Stimulated activated CD8-positive, alpha-beta memory T cell treated with anti-CD3 and anti-CD28 coated beads, Interleukin-15, amount 100 ng/mL, for 4 hours (primary cell): ENCODE measurements at places on chromosomes 1 and 21.
A peak's percentile ranks its signal among the peaks of the same experiment; 100 is the strongest.

GRCh38 chr1:21254335-21254951, 35.8 kb downstream of the ECE1 start:
- DNase-seq: no peak

GRCh38 chr1:8908388-8909151, 30.1 kb upstream of the ENO1 start:
- no peak for DNase-seq

DNA sequence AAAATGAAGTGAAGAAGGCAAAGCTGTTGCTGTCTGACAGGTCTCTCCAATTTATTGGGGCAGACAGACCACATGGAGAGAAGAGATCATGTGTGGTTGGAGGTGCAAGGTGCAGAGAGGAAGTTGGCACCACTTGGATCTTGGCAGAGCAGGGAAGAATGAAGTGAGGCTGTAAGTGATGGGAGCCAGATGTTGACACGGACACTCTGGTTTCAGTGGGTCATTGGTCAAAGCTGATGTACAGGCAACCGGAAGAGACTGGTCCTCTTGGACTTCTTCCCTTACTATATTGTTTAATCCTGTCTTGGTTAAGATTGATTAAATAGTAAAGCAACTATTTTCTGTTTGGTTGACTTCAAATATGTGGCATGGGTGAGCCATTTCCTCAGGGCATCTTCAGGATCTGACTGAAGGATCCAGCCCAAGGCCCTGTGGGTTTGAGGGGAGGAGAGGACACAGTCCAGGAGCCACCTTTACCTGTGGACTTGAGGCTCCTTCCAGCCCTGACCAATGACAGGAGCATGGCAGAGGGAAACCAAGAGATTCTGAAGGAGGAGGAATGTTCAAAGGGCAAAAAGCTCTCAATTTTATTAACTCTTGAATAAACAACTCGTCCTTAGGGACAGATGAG, 49.4 kb downstream of the NENF start:
- no peak for DNase-seq

GRCh38 chr21:17513214-17514123, 626 bp downstream of the CXADR start:
- DNase-seq: no peak

GRCh38 chr1:17624611-17625233, 85.2 kb downstream of the ARHGEF10L start:
- no peak for DNase-seq

GRCh38 chr1:244897476-244898254, 33.3 kb upstream of the HNRNPU start:
- no peak for DNase-seq

DNA sequence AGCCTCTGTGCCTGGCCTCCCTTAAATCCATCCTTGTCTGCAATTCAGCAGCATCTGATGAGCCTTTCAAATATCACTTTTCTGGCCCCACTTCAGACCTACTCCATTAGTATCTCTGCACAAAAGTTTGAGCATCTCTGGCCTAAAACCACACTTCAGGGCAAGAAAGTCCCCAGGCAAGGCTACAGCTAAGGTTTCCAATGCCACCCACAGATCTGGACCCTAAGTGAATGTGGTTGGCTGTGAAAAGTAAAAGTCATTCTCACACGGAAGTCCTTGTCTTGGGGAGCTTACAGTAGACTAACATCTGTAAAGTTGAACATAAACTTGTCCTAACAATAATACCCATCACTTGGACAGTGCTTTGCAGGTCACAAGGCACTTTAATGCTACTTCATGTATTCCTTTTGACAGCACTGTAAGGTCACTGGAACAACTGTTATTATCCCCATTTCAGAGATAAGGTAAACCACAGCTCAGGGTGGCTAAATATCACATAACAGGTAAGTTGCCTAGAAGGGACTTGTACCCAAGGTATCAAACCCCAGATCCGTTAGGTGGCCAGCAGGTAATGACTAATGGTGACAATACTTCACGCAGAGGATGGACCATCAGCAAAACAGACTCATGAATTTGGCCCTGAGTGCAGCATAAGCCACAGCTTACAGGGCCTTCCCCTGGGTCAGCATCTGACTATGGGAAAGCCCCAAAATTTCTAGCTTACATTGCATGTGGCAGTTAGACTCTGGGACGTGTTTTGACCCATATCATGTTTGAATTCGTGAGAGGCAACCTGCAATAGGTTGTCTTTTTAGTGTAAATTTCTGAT, 356.0 kb downstream of the HHAT start:
- DNase-seq: no peak

DNA sequence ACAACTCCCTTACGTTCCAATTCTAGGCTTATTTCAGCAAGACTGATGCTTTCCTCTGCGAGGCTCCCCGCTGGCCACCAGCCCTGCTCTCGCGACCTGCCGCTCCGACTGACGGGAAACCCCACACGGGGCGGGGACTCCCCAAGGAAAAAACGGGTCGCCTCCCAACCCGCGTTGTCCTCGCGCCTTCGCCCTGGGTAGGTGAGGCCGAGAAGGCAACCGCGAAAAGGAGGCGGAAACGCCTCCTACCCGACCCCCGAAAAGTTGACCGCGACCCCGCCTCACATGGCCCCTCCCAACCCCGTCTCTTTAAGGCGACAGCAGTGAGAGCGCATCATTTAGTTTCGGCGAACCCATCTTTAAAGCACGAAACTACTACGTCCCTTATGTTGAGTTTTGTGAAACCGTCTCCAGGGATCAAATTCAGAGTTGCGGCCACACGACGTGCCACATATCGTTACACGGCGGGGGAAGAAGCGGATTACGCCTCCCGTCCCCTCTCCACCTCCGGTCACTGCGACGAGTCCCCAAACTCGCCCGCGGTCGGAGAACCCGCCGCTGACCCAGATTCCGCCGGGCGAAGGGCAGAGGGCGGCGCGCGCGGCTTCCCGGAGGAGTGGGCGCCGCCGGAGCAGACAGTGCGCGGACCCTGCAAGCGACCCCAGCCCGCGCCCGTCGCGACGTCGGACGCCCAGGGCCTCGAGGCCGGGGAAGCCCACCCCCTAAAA, 1.2 kb downstream of the ANP32E start:
- DNase-seq: peak; percentile 83

DNA sequence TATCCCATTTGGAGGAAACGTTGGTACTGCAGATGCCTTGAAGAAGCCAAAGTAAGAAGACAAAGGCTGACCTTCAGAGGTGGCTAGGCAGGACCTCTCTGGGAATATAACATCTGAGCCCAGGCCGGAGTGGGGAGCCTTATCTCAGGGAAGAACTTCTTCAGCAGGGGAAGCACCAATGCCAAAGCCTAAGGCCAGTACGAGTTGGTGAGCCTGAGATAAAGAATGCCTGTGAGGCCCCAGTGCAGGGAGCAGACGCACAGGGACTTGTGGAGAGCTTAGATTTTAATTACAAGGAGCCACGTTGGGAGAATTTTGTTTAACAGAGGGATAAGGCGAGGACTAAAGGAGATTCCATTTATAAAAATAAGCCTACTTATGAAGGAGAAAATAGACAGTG, 468.8 kb upstream of the RUNX1 start:
- no peak for DNase-seq

DNA sequence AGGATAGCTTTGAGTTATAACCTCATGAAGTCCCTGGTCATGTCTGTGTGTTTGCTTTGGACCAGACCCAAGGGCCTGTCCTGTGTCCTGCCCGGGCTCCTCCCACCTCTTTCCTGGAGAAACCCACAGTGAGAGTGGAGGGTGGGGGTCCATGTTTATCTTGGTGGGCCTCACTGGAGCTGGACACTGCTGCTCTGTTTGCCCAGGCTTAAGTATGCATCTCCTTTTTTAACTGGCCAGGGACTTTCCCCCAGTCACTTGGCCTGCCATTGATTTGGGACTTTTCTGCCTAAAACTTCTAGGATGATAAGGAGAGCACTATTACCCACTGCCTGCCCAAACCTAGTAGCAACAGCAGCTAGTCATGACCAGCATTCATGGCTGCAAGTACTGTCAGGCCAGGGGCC, 49.8 kb downstream of the DDR2 start:
- DNase-seq: no peak

DNA sequence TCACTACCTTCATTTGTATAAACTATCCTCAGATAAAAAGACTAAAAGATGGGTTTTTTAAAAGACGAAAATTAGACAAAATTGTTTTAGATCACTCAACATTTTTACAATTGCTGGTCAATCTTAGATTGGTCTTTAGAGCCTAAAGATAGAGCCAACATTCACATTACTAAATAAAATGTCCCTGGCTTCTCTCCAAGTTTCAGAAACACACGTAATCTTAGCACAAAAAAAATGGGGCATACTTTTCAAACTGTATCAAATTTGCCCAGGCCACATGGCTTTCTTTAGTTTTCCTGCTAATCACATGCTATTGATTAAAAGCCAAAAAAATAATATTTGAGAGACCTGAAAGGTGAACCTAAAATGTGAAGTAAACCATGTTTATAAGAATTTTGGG, 288.1 kb downstream of the DPYD start:
- DNase-seq: no peak

GRCh38 chr1:65165269-65165993, 17.4 kb downstream of the AK4 start:
- no peak for DNase-seq

- no peak for DNase-seq
These were observed 28.6 kb downstream of the ZNF644 start for GRCh38 chr1:90993245-90993644.

DNA sequence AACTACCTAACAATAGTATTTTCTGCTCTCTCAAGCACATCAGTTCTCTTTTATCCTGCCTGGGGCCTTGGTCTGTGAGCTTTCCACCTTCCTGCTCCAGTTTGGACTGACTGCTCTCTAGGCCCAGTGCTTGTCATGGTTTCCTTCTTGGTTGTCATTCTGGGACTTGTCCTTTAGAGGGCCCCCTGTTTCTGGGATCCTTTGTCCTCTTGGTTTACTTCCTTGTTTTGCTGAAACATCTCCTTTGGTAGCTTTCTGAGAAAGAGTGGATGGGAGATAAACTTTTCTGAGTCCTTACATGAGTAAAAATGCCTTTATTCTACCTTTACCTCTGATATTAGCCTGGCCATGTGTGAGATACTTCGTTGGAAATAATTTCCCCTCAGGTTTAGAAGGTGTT, 4.7 kb downstream of the SLC1A7 start:
- no peak for DNase-seq

DNA sequence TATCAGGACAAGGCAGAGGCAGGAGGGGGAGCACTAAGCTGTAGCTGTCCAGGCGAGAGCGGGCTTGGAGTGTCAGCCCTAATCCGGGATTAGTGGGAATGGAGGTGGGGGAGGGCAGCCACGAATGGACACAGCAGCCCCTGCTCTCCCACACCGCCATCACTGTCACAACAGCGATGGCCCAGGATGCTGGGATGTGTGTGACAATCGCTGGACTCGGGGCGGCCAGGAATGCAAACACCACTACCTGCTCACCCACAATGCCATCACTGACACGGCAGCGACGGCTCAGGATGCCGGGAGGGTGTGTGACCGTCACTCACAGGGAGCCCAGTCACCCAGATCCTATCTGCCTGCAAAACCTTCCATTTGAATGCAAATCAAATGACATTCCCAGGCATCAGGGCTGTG, 2.9 kb downstream of the C2CD2 start:
- DNase-seq: no peak

GRCh38 chr1:155555915-155556314, 6.7 kb downstream of the ASH1L start:
- DNase-seq: no peak

- no peak for DNase-seq
These were observed 35.4 kb downstream of the GALNT2 start for GRCh38 chr1:230102472-230102871.

GRCh38 chr1:87508247-87508787, 179.6 kb downstream of the LMO4 start:
- no peak for DNase-seq

GRCh38 chr1:240008298-240008697, 83.4 kb upstream of the FMN2 start:
- no peak for DNase-seq

DNA sequence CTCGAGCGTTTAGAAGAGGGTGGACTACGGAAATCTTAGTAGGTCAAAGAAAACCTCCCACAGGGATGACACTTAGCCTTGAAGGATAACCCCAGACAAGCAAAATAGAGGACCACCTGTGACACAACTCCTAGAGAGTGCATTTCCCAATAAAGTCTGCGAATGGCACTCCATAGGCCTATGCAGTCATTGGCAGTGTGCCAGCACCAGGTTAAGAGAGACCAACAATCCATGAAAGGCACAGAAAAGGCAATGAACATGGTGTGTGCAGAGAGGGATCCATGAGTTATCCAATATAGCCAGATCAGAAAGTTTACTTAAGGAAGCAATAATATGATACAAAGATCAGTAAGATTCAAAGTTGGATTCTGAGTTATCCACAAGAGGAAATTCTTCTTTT, 45.2 kb upstream of the FMO2 start:
- no peak for DNase-seq

GRCh38 chr1:204885790-204886189, 15.1 kb downstream of the NFASC start:
- DNase-seq: no peak

DNA sequence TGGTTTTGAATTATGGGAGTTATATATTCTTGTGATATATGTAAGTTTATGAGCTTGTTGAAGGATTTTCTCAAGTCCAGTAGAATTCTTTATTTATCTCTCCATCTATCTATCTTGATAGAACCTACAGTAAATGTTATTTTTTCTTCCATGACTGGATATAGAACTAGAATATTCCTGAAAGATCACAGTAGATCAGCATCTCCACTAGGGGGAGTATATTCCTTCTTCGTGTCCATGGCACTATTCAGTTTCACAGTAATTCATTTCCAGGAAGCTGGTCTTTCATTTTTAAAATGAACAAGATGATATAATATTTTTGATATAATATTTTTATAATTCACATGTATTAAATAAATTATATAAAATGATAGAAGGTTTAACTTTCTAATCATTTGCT, 18.8 kb downstream of the TMPRSS15 start:
- DNase-seq: no peak

DNA sequence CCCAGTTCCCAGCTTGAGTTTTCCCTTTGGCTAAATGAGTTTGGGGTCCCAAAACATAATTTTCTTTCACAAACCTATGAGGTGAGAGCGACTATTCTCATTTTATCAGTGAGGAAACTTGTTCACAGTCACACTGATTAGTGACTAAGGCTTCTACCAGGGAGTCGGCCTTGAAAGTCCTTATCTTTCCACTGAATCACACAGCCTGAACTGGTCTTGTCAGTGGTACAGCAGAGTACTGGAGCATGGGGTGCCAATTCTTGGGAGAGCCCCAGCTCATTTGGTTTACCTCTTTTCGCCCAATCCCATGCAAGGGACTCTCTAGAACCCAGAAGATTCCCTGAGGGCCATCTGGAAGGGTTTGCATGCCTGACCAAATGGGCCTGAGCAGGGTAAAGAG, 16.9 kb downstream of the HSD3B2 start:
- DNase-seq: no peak

GRCh38 chr1:202684716-202685115, 25.5 kb downstream of the SYT2 start:
- no peak for DNase-seq

DNA sequence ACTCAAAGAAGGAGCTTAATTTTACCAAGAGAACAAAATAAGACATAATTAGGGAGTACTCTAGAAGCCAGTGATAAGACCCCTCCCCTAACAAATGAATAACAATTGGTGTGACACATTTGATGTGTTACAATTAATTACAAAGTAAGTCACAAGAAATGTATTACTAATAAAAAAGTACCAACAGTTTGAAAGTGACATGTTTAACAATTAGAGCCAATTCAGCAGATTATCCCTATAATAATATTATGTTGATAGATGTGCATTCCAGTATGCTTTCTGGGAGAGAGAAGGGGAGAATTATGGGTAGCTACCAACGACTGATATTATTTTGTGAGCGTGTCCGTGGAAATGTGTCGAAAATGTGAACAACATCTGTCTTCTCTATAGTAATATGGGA, 19.1 kb downstream of the CTSK start:
- no peak for DNase-seq
